ENCODE measurements at places on chromosomes 7 and 10. TPM values are rescaled to one million over a fixed set of nuclear protein-coding genes. Genes with fewer than 3 reads are reported as not detected.
A peak's percentile ranks its signal among the peaks of the same experiment; 100 is the strongest.

DNA sequence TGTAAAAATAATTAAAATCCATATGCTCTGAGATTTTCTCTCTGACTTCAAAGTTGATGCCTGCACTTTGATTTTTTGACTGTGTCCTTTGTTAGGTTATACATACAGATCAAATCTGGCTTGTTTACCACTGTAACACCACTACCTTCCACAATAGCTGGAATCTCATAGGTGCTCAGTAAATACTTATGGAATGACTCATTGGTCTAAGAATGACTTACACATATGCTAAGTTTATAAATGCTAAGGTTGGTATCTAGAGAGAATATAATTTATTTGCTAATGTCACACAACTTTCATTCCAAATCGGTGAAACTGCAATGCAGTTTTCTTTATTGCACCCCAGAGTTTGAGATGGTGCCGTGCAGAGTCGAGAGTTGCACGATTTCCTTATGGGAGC is 578.5 kb downstream of the SH2D4B start:
- no peak for DNase-seq

- no peak for DNase-seq
These were observed 2.0 kb upstream of the NRAP start for GRCh38 chr10:113665806-113666354.

- no peak for DNase-seq
These were observed 77.6 kb downstream of the NRBF2 start for GRCh38 chr10:63210611-63211196.

GRCh38 chr7:107614425-107614824 is 34.4 kb downstream of the BCAP29 start:
- no peak for DNase-seq

DNA sequence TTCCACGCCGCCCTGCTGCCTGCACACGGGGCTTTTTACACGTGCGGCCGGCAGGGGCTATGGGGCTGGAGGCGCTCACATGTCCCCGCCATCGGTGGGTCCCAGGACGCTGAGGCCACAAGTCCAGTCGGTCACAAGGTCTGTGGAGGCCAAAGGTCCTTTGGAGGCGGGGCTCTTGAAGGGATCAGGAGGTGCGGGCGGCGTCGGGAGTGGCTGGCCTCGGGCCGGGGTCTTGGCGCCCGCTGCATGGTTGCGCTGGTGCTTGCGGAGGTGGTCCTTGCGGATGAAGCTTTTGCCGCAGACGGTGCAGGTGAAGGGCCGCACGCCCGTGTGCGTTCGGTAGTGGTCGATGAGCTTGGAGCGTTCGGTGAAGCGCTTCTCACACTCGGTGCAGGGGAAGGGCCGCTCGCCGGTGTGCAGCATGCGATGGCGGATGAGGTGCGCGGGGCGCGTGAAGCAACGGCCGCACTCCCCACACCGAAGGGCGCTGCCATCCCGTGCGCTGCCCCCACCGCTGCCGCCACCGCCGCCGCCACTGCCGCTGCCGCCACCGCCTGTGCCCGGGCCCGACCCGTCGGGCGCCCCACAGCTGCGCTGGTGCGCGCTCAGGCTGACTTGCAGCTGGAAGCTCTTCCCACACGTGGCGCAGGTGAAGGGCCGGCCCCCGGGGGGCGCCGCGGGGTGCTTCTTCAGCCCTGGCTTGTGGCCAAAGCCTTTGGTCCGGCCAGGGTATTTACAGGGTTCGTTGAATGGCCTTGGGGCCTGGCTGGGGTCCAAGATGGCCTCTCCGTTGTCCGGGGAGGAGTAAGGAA is 13.7 kb upstream of the ZNF777 start:
- DNase-seq, result no peak

- no peak for DNase-seq
These were observed 188.9 kb downstream of the SKIDA1 start for GRCh38 chr10:21336476-21337170.

DNA sequence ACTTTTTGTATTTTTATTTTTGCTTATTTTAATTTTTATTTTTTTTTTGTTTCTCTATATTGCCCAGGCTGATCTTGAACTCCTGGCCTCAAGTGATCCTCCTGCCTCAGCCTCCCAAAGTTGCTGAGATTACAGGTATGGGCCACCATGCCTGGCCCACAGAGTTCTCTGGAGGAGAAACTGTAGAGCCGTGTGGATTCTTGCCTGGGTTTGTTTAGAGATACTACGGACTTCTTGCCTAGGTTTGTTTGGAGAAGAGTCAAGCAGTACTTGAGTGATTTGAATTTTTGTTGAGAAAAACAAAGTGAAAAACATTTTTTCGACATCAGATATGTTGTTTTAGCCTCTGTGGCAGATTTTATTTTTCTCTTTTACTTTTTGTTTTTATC is 99.0 kb downstream of the CAMK1D start:
- DNase-seq, result no peak

GRCh38 chr10:113069595-113069994 is 119.5 kb downstream of the TCF7L2 start:
- no peak for DNase-seq

GRCh38 chr10:86191166-86191565 is 175.4 kb downstream of the GRID1 start:
- DNase-seq, result no peak

DNA sequence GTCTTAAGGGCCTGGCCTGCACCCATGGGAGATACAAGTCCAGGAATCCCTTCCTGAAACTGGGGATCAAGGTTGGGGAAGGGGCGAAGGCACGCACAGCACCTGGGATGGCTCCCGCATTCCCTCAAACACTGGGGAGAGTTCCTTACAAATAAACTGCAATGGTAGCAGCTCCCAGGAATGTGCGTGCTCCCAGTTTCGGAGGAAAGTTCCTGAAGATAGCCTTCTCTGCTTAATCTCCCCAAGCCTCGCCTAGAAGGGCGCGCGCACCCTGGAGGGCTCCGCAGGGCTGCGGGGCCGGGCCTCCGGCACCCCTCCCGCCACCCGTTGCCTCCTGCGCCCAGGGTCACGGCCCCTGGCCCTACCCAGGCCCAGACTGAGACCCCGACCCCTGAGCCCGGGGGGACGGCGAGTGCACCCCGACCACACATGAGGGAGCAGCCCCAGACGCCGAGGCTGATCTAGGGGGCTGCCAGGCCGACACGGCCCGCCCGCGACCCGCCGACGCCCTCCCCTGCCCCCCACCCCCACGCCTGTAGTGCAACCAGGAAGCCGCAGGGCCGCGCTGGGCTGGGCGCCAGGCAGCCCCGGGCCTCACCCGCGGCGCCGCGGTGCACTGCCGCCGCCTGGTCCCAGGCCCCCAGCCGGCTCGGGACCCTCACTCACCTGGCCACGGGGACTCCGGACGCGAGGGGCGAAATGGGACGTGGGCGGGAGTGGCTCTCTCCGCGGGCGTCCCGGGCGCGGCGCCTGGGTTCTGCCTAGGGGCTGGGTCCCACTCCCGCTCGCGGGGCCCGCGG is 460 bp downstream of the ANXA11 start:
- DNase-seq, result peak; percentile 63

- DNase-seq, result no peak
These were observed 50.3 kb upstream of the SDK1 start for GRCh38 chr7:3250725-3251124.

- no peak for DNase-seq
These were observed 236.3 kb upstream of the LRRN3 start for GRCh38 chr7:110854651-110855050.

DNA sequence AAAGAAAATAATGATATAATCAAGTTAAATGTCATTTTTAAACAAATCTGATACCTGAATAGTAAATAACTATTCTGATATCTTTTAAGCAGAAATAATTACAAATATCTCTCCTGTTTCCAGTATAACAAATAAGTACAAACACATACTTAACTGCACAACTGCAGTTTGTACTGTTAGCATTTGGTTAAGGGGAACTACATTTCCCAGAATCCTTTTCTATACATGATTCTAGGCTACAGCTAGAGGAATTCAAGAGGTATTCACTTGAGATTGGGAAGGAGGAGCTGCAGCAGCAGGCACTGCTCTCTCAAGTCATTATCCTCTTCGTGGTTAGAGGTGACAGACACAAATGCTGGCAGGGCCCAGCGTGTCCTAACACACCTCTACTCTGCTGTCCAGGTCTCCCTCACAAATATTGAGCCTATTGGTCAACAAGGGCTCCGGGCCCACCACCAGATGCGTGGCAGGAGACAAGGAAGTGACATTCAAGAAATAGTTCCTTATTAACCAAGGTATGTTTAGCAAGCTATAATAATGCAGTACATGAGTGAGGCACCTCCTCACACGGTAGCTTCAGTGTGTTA is 255.1 kb upstream of the MKLN1 start:
- no peak for DNase-seq

GRCh38 chr7:151481650-151482505 is 37.8 kb downstream of the RHEB start:
- no peak for DNase-seq

GRCh38 chr7:24801883-24802282 is 44.6 kb upstream of the GSDME start:
- no peak for DNase-seq

GRCh38 chr10:30877111-30877510 is 154.6 kb downstream of the ZNF438 start:
- DNase-seq, result no peak

DNA sequence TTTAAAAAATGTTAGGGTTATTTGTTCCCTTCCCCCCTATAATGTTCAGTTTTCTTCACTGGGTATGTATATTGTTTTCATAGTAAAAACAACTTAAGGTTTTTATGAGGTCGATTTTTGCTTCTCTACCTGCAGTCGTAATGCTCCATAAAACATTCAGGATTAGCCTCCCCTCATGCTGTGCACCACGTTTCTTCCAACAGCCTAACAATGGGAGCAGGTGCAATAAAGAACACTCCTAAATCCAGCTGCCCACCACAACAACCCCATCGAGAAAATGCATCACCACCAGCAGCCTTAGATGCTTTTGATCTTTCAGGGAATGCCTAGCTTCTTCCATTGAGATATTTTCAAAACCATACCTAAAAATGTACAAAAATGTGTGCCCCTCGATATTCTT is 111.1 kb downstream of the ADAM12 start:
- DNase-seq, result no peak

GRCh38 chr10:54011117-54011516 is 789.9 kb downstream of the PCDH15 start:
- no peak for DNase-seq

DNA sequence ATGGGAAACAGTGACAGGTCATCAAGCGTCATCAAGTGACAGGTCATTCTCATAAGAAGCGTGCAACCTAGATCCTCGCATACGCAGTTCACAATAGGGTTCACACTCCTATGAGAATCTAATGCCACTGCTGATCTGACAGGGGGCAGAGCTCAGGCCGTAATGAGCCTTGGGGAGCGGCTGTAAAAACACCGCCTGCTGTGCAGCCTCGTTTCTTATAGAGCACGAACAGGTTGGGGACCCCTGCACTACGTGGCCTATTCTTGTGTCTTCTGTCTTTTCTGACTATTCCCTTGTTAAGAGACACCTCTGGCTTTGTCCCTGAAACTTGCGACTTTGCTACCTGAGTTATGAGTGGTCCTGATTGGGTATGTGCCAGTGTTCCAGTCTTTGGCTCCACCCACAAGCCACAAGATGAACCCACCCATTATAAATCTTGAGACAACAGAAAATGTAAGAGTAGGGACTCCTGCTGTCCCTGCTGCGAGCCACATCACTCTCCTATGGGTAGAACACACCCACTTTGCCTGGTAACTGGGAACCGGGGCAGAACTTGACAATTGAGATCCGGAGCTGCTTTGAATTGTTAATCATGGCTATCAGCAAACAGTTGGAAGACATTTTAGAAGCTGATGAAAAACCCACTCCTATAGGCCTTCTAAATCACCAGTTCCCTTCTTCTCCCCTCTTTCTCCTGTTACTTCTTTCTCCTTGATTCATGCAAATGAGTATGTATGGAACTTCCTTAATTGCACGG is 55.8 kb upstream of the EXOC4 start:
- DNase-seq, result no peak

- DNase-seq, result no peak
These were observed 57.5 kb upstream of the DNAAF5 start for GRCh38 chr7:668958-669357.

DNA sequence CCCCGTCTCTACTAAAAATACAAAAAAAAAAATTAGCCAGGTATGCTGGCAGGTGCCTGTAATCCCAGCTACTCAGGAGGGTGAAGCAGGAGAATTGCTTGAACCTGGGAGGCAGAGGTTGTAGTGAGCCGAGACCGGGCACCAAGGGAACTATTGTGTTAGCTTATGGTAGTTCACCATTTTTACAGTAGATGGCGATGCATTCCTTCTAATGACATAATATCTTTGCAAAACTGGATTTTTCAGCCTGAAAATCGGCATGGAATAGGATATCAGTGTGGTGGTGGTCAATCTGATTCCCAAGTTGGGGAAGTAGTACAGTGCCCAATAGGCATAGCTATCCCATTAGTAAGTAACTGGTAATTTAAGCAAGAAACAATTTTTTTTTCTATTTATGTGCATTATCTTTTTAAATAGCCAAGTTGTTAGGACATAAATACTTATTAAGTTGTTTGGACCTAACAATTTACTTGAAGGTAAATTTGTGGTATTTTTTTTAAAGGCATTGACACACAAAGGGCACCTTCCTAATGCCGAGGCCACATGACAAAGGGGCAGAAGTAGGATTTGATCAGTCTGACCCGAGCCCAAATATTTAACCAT is 17.6 kb upstream of the IMPDH1 start:
- peak; percentile 59 for DNase-seq

GRCh38 chr7:158505683-158506082 is 81.9 kb downstream of the PTPRN2 start:
- DNase-seq, result no peak

DNA sequence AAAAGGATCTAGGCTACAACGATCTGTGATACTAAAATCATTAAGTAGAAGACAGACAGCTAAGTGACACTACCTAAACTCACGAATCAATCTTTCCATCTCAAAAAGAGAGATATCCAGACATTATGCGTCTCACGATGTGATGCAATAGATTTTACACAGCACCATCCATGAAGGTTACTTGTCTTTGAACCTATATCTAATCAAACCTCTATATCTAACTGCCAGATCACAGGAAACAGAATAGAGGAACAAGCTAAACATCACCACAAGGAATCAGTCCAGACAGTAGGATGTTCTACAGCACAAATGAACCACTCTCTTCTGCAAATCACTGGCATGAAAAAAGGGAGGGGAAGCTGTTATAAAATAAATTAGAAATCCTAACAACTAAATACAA is 4.1 kb downstream of the RAPGEF5 start:
- DNase-seq, result no peak

Gene PKD2L1
- not detected for polyA plus RNA-seq

Gene CDH23
- polyA plus RNA-seq, result 4.2 TPM

Gene DNAJC30
- polyA plus RNA-seq, result 7.8 TPM

Gene NPFFR1
- 0.09 TPM for polyA plus RNA-seq

Gene DNA2
- 4.1 TPM for polyA plus RNA-seq

Gene SRRM3
- polyA plus RNA-seq, result 0.62 TPM

Gene DHTKD1
- polyA plus RNA-seq, result 14.6 TPM

Gene MPP7
- 2.3 TPM for polyA plus RNA-seq

Gene MYOF
- polyA plus RNA-seq, result 51.4 TPM

Gene DYNC1I1
- 0.58 TPM for polyA plus RNA-seq

Gene C7orf57
- not detected for polyA plus RNA-seq

Gene STEAP1B
- 1.8 TPM for polyA plus RNA-seq
